ENCODE measurements at places on chromosomes 7 and 10.
A peak's percentile ranks its signal among the peaks of the same experiment; 100 is the strongest.

GRCh38 chr7:107186240-107186639 lies 17.4 kb downstream of the HBP1 start:
- DNase-seq = no peak

GRCh38 chr10:133362846-133363245 lies 5.0 kb upstream of the FUOM start:
- no peak for DNase-seq

DNA sequence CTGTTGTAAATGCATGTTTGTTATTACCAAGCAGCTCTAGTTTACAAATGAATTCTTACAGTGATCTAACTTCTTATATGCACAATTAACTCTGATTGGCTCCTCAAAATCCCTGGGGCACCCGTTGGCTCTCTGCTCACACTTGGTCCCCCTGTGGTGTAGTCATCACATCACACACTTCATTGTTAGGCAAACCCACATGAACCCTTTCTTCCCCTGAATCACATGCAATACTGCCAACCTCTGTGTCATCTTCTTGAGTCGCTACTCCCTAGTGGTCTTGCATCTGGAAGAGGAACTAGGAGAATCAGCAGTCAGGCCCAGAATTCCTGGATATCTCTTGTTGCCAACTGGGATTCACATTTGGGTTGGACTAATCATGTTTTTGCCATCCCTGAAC lies 73.1 kb downstream of the CD36 start:
- DNase-seq = no peak

GRCh38 chr7:20172736-20173334 lies 44.3 kb downstream of the MACC1 start:
- peak; percentile 18 for DNase-seq

DNA sequence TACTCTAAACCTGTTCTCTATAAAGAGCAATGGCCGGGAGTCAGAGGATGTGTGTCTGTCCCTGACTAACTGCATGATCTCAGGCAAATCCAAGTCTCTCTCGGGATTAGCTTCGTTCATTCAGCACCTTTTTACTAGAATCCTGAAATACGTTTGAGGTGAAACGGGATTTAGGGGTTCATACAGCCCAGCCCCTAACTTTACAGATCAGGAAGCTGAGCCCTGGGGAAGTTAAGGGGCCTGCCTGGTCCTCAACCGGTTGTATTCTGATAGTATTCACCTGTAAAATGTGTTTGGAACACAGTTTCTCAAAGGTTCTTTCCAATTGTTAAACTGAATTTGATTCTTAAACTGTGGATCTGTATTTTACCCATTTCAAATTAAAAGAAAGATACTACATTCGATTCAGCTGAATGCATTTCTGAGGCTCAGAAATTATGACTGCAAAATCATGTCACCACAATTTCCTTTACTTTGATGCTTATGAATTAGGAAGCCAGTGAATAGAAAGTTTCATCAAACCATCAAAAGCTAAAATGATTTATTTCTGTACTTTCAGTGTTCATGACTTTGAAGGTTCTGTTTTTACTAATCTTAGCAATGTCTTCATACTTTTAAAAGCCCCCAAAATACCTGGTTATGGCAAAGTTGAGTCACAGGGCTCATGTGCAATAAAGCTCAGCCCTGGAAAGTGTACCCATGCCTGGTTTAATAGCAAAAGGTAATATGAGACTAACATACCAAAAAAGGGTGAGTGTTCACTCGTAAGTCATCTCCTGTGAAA lies 28.9 kb upstream of the EZH2 start:
- no peak for DNase-seq

- no peak for DNase-seq
Observed at GRCh38 chr10:83153714-83154113, 985.6 kb upstream of the GHITM start.

DNA sequence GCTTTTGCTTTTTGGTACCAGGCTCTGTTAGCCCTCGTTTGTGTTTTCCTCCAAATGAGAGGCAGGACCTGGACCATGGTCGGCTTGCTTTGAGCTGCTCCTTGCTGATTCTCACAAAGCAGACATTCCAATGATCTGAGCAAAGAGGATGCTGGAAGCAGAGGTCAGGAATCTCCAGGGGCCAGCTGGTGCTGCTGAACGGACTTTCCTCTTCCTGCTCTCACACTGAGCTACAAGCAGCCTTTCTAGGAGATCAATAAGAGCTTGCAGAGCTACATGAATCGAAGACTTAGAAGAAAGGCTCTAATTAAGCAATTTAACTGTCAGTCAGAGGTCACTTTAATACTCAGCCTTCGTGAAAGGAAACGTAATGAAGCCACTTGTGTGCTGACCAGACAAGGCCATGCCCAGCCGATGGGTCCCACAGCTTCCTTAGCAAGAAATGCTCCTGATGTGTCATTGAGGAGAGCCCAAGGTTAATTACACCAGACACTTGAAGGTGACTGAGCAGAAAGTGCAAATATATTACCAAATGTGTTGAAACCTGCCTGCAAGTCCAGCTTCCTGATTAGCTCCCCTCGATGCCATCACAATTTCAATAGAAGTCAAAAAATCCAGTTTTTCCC lies 151.3 kb upstream of the RSU1 start:
- DNase-seq = no peak

GRCh38 chr10:47133871-47134570 lies 166.0 kb upstream of the GDF10 start:
- no peak for DNase-seq

GRCh38 chr7:152132812-152133211 lies 107.3 kb downstream of the GALNT11 start:
- DNase-seq = no peak

DNA sequence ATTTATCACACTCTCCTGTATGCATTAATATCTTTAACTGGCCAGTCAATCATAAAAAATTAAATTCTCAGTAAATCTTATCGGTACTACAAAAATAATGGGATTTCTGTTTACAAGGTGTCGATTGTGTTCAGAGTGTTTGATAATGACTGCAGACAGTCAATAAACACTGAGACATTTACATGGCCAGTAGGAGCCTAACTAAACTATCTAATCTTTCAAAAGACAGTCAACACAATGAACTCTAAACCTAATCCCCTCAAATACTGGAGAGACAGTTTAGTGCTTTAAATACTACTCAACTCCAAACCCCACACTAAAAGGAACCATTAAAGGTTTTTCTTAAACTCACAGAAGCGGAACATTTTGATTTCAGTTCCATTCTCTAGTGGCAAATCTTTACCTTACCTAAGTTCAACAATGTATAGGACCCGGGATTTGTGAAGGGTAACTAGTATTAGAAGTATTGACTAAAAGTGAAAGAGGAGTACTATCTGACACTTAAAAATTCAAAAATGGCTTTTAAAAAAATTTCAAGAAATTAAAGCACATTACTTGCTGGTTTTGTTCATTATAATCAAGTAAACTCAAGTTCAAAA lies 37.3 kb upstream of the EXOC6 start:
- DNase-seq = no peak

- no peak for DNase-seq
Observed at GRCh38 chr7:47153058-47153457, 428.9 kb downstream of the TNS3 start.

GRCh38 chr7:22326181-22326580 lies 30.8 kb downstream of the RAPGEF5 start:
- no peak for DNase-seq

- no peak for DNase-seq
Observed at GRCh38 chr10:129741280-129741977, 222.6 kb downstream of the EBF3 start.

All from GF-D8 (cell line).